ENCODE measurements at places on chromosomes 13 and 19. TPM values are rescaled to one million over a fixed set of nuclear protein-coding genes. Genes with fewer than 3 reads are reported as not detected.

DNA sequence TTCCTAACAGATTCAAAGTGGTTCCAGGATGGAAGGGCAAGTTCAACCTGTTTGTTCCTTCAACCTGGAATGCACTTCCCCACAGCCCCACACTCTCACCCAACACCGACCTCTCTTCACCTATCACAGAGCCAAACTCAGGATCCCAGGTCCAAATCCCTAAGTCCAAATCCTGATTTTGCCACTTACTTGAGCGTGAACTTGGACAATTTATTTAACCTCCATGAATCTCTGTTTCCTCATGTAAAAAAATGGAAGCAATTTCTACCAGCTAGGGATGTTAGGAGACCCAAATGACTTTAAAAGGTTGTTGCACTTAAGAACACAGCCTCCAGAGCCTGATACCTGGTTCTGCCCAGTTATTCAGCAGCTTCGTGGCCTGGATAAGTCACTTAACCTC is 5.4 kb upstream of the IGSF23 start:
- no peak for DNase-seq

GRCh38 chr19:5037936-5038335 is 69.0 kb downstream of the KDM4B start:
- no peak for DNase-seq

The PSPN gene
- 0.73 TPM for polyA plus RNA-seq

The ZNF560 gene
- polyA plus RNA-seq, result 0.06 TPM

DNA sequence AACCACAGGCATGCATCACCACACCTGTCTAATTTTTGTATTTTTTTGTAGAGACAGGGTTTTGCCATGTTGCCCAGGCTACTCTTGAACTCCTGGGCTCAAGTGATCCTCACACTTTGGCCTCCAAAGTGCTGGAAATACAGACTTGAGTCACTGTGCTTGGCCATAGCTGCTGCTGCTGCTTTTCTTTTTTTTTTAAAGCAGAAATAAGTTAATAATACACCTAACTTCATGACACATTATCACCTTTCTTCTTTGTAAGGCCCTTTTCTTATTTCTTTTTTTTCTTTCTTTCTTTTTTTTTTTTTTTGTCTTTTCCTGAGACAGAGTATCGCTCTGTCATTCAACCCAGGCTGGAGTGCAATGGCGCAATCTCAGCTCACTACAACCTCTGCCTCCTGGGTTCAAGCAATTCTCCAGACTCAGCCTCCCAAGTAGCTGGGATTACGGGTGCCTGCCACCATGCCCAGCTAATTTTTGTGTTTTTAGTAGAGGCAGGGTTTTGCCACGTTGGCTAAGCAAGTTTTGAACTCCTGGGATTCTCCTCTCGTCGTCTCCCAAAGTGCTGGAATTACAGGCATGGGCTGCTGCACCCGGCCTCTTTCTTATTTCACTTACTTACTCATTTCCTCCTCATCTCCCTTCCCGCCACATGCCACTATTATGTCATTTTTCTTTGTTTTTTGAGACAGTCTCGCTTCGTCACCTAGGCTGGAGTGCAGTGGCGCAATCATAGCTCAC is 8.7 kb downstream of the SHKBP1 start:
- DNase-seq, result peak; percentile 64

DNA sequence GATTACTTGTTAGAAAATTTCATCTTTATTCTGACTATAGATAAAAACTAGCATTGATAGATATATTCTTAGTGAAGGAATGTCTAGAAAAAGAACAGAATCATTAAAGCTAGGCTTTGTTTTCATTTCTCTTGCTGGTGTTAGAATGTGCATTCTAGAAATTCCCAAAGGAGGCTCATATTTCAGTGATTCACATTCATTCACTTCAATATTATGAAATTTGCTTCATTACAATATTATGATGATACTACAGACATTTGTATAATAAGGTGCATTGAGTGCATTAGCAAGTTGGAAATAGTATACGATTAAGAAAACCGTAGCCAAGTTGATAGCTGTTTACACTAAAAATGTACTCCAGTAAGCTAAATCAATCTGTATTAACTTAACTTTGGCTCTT is 70.7 kb upstream of the MYCBP2 start:
- DNase-seq, result no peak

The IL11 gene
- not detected for polyA plus RNA-seq
